Testis (tissue), 5 donors: ENCODE measurements at places on chromosomes 5 and 9.

DNA sequence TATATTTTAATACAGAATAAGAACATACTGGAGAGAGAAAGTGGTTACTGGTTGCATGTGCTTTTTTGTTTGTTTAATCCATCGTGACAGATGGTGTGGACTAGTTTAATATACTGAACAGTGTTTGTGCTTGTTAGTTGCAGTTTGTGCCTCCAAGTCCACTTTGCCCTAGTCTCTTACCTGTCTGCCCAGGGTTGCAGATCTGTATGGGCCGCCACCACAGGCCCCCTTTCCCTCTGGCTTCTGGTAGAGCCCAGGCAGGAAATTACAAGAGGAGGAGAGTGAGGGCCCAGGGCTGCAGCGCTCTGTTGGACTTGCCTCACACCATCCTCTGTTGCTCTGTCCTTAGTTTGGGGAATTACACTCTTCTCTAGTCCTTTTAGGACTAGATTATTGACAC, 166.4 kb downstream of the KDM4C start:
- H3K27ac ChIP-seq = no peak overlapping the region
- DNase-seq = no peak
- no peaks in the 10 kb centered on the region for H3K36me3 ChIP-seq
- no peaks in the 10 kb centered on the region for H3K4me1 ChIP-seq
- no peak overlapping the region for H3K4me3 ChIP-seq

- peaks cover 42% of the 10 kb centered on the region for H3K4me1 ChIP-seq
- H3K36me3 ChIP-seq = no peaks in the 10 kb centered on the region
- no peak for DNase-seq
- H3K4me3 ChIP-seq = no peak overlapping the region
- H3K27ac ChIP-seq = no peak overlapping the region
These were observed 2.0 kb downstream of the SNX30 start for GRCh38 chr9:112752334-112753125.

GRCh38 chr9:10230512-10230911, 382.3 kb downstream of the PTPRD start:
- H3K4me3 ChIP-seq = no peak overlapping the region
- DNase-seq = no peak
- no peaks in the 10 kb centered on the region for H3K4me1 ChIP-seq
- H3K27ac ChIP-seq = no peak overlapping the region

GRCh38 chr9:132037458-132037857, 42.2 kb downstream of the MED27 start:
- no peaks in the 10 kb centered on the region for H3K27me3 ChIP-seq
- no peak for DNase-seq
- H3K4me1 ChIP-seq = no peaks in the 10 kb centered on the region
- H3K36me3 ChIP-seq = no peaks in the 10 kb centered on the region

GRCh38 chr9:20659474-20659967, 24.5 kb upstream of the FOCAD start:
- no peak for DNase-seq
- H3K27me3 ChIP-seq = no peaks in the 10 kb centered on the region
- H3K36me3 ChIP-seq = no peaks in the 10 kb centered on the region
- H3K4me1 ChIP-seq = no peaks in the 10 kb centered on the region
- no peak overlapping the region for H3K4me3 ChIP-seq

- DNase-seq = no peak
- no peaks in the 10 kb centered on the region for H3K27me3 ChIP-seq
These were observed 39.6 kb upstream of the TRIM36 start for GRCh38 chr5:115209279-115209678.

GRCh38 chr9:27205198-27205597, 91.8 kb downstream of the EQTN start:
- H3K4me3 ChIP-seq = no peak overlapping the region
- no peaks in the 10 kb centered on the region for H3K4me1 ChIP-seq
- H3K27ac ChIP-seq = no peak overlapping the region
- no peak for DNase-seq

GRCh38 chr9:37899041-37899440, 4.9 kb downstream of the SLC25A51 start:
- H3K4me3 ChIP-seq = no peak overlapping the region
- DNase-seq = no peak
- no peaks in the 10 kb centered on the region for H3K4me1 ChIP-seq
- no peak overlapping the region for H3K27ac ChIP-seq
- H3K27me3 ChIP-seq = no peaks in the 10 kb centered on the region

DNA sequence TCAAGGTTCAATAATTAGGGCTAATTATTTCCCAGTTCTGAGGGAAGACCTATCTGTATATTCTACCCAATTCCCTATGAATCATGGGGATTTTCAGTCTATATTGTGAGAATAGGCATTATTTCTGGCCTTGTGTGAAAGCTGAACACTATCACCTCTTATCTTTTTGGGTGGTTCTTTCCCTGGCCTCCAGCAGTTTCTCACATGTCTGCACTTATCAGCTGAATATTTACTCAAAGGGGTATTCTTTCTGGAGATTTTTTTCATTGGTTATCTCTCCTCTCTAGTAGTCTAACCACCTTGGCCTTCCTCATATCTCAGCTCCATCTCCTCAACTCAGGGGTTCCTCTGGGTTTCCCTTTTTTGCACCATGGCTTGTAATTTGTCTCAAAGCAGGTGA, 64.9 kb upstream of the LIFR start:
- H3K36me3 ChIP-seq = no peaks in the 10 kb centered on the region
- H3K4me1 ChIP-seq = peaks cover 1% of the 10 kb centered on the region
- no peak overlapping the region for H3K27ac ChIP-seq

DNA sequence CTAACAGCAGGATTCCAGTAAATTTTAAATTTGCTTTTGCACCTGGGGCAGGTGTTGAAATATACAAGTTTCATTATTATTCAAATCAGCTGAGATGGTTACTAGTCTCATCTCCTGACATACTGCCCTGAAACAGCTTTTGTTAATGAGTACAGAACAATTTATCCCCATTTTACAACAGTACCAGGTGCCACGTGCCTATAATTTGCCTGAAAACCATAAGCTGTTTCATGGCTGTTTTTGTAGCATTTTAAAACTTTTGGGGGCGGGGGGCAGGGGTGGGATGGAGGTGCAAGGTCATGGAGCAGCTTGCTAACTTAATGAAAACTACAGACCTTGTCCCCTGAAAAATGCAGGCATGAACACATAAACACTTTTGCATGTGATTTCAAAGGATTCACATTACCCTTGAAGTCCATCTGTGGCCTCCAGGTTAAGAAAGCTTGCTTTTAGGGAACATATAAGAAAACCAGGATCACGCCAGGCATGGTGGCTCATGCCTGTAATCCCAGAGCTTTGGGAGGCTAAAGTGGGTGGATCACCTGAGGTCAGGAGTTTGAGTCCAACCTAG, 42.1 kb downstream of the TIMD4 start:
- H3K4me3 ChIP-seq = no peak overlapping the region
- H3K27me3 ChIP-seq = no peaks in the 10 kb centered on the region
- peaks cover 5% of the 10 kb centered on the region for H3K4me1 ChIP-seq
- H3K27ac ChIP-seq = no peak overlapping the region

DNA sequence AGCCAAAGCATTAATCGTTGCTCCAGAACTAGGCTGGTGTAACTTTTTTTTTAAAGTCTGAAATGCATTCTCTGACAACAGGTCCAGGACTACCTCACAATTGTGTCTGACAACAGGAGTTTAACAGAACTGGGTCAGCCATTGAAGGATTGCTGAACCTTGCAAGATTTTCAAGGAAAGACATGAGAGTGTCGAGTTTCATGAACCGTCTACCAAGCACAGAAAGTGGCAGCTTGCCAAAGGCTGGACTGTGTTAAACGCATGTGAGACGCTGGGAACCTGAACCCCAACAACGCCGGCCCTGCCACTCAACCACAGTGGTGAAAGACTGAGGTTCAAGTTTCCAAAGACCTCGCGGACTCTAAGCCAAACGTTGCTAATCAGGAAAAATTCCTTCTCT, 79.1 kb downstream of the LHFPL2 start:
- H3K4me3 ChIP-seq = no peak overlapping the region
- no peaks in the 10 kb centered on the region for H3K27me3 ChIP-seq
- H3K4me1 ChIP-seq = peaks cover 20% of the 10 kb centered on the region
- DNase-seq = peak; percentile 69
- H3K36me3 ChIP-seq = no peaks in the 10 kb centered on the region
- no peak overlapping the region for H3K27ac ChIP-seq

- H3K27ac ChIP-seq = no peak overlapping the region
- H3K4me3 ChIP-seq = no peak overlapping the region
- H3K4me1 ChIP-seq = peaks cover 21% of the 10 kb centered on the region
- no peaks in the 10 kb centered on the region for H3K36me3 ChIP-seq
- DNase-seq = no peak
These were observed 2.3 kb downstream of the PTGS1 start for GRCh38 chr9:122372856-122373845.

DNA sequence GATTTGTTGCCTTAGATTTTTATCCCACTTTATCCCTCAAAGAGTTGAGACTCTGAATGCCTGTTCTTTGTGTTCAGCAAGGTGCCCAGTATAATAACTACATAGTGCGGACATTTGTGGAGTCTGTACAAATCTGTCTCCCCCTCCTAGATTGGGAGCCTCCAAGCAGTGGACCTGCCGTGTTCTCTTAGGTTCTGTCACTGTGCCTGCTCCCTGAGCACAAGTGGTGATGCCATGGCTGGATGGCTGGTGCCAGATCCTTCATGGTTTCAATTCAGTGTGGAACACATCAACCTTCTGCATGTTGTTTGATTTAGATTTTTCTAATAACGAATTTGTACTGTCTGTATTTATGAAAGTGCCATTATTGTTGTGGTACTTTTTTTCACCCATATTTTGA, 292.9 kb downstream of the CD180 start:
- no peak for DNase-seq
- H3K27ac ChIP-seq = no peak overlapping the region
- H3K27me3 ChIP-seq = no peaks in the 10 kb centered on the region

- H3K4me3 ChIP-seq = no peak overlapping the region
- H3K27me3 ChIP-seq = no peaks in the 10 kb centered on the region
- H3K27ac ChIP-seq = no peak overlapping the region
- no peaks in the 10 kb centered on the region for H3K36me3 ChIP-seq
These were observed 472.7 kb upstream of the CDH9 start for GRCh38 chr5:27511061-27511460.

DNA sequence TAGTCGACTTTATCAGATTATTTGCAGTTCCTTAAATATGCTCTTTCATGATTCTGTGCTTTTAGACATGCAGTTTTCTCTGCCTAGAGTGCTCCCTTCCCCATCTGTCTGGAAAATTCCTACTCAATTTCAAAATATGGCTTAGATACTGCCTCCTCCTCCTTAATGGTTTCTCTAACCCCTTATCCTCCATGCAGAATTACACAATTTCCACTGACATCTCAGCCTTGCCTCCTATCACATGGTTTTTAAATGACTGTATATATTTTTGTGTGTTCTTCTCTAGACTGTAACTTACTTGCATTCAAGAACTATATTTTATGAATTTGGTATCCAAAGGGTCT, 85.2 kb downstream of the SLC44A1 start:
- H3K36me3 ChIP-seq = no peaks in the 10 kb centered on the region
- H3K4me1 ChIP-seq = no peaks in the 10 kb centered on the region
- no peak overlapping the region for H3K27ac ChIP-seq
- no peak overlapping the region for H3K4me3 ChIP-seq
- H3K27me3 ChIP-seq = no peaks in the 10 kb centered on the region

DNA sequence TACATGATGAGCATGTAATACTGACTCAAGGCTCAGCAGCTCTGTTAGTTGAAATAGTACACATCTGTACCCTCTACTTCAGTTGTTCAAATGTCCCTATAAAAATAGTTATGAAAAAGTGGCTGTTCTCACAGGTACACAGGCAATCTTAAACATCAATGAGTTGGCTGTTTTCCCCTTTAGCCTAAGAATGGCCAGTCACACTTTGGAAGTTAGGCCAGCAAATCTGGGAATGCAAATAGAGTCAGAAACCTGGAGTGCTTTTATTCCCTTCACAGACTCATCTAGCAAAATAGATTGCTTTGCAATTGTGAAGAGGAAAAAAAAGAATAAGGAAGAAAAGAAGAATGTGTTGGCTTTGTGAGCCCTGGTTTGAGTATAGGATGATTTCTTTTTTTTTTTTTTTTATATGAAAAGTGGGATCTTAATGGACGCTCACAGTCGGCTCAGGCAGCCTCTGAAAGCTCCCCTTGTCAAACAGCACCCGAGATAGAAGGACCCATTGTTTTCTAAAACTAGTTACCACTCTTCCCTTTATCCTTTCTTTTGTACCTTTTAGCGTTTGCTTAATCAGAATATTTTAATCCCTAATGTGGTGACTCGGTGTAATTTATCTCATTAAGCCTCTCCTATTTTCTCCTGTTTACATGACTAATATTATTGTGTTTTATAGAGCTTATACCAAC, 27.9 kb upstream of the TLE1 start:
- no peaks in the 10 kb centered on the region for H3K27me3 ChIP-seq
- H3K4me1 ChIP-seq = no peaks in the 10 kb centered on the region
- H3K4me3 ChIP-seq = no peak overlapping the region
- H3K27ac ChIP-seq = no peak overlapping the region

- no peaks in the 10 kb centered on the region for H3K27me3 ChIP-seq
- no peaks in the 10 kb centered on the region for H3K36me3 ChIP-seq
- no peaks in the 10 kb centered on the region for H3K4me1 ChIP-seq
- no peak overlapping the region for H3K27ac ChIP-seq
These were observed 74.2 kb downstream of the CPLANE1 start for GRCh38 chr5:37174928-37175327.

DNA sequence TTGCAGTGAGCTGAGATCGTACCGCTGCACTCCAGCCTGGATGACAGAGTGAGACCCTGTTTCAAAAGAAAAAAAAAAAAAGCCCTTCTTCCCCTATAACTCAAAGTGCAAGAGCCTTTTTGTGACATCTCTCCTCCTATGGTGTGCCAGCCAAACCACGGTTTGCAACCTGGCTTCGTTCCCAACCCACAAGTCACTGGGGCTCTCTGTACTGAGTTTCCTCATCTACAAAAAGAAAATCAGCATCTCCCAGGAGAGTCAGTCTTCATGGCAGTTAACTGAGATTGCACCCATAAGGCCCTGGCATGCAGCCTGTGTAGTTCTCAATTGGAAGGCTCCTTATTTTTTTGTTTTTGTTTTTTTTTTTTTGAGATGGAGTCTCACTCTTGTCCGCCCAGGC, 14.8 kb downstream of the ODF2 start:
- no peaks in the 10 kb centered on the region for H3K4me1 ChIP-seq
- DNase-seq = no peak
- no peak overlapping the region for H3K27ac ChIP-seq
- H3K4me3 ChIP-seq = no peak overlapping the region
- H3K36me3 ChIP-seq = no peaks in the 10 kb centered on the region

- no peak for DNase-seq
- no peak overlapping the region for H3K27ac ChIP-seq
- no peaks in the 10 kb centered on the region for H3K27me3 ChIP-seq
- H3K4me1 ChIP-seq = no peaks in the 10 kb centered on the region
- H3K4me3 ChIP-seq = no peak overlapping the region
- H3K36me3 ChIP-seq = no peaks in the 10 kb centered on the region
These were observed 1.7 kb downstream of the ACTL7B start for GRCh38 chr9:108854094-108854493.

DNA sequence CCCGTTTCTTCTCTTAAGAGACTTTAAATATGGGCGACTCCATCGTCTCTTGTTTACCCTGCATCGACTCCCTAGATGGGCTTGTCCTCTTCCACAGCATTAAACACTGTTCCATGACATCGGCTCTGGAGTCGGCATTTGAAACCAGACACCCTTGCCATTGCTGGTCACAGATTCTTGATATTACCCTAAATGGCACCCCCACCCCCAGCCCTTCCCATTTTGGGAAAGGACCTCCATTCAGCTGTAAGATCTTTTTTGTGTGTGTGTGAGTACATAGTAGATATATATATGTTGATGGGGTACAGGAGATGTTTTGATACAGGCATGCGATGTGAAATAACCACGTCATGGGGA, 51.1 kb upstream of the SH3PXD2B start:
- no peak overlapping the region for H3K27ac ChIP-seq
- H3K4me3 ChIP-seq = no peak overlapping the region
- DNase-seq = peak; percentile 6
- H3K27me3 ChIP-seq = no peaks in the 10 kb centered on the region

- no peaks in the 10 kb centered on the region for H3K27me3 ChIP-seq
- no peak for DNase-seq
- H3K4me1 ChIP-seq = peaks cover 5% of the 10 kb centered on the region
- no peaks in the 10 kb centered on the region for H3K36me3 ChIP-seq
- no peak overlapping the region for H3K4me3 ChIP-seq
These were observed 120.7 kb downstream of the PAPPA start for GRCh38 chr9:116274293-116274692.
